Stimulated activated CD4-positive, alpha-beta T cell treated with anti-CD3 and anti-CD28 coated beads, Interleukin-2, amount 100 ng/mL, for 48 hours (primary cell): ENCODE measurements at places on chromosomes 3 and 15.
A peak's percentile ranks its signal among the peaks of the same experiment; 100 is the strongest.

- peak; percentile 22 for DNase-seq
Measured at GRCh38 chr15:43828061-43828657, 1.4 kb downstream of the WDR76 start.

DNA sequence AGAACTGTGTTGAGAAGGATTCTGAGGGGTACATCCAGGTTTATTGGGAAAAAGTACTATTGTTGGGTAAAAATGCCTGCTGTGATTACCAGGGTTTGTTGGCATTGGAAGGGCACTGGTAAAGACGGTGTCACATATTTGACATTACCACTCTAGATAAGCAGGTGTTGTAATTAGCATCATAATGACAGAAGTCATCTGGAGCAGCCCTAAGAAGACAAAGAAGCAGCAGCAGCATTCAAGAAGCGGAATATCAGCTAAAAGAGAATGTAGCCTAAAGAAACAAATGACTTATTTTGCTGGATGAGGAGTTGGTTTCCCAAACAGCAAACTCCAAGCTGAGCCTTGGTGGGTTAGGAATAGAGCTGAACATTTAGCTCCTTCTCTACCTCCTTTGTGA, 30.5 kb upstream of the ZFAND6 start:
- DNase-seq, result no peak

- DNase-seq, result no peak
Measured at GRCh38 chr3:47515864-47516319, 2.4 kb upstream of the ELP6 start.

GRCh38 chr3:148535001-148535400, 162.7 kb upstream of the AGTR1 start:
- DNase-seq, result no peak

DNA sequence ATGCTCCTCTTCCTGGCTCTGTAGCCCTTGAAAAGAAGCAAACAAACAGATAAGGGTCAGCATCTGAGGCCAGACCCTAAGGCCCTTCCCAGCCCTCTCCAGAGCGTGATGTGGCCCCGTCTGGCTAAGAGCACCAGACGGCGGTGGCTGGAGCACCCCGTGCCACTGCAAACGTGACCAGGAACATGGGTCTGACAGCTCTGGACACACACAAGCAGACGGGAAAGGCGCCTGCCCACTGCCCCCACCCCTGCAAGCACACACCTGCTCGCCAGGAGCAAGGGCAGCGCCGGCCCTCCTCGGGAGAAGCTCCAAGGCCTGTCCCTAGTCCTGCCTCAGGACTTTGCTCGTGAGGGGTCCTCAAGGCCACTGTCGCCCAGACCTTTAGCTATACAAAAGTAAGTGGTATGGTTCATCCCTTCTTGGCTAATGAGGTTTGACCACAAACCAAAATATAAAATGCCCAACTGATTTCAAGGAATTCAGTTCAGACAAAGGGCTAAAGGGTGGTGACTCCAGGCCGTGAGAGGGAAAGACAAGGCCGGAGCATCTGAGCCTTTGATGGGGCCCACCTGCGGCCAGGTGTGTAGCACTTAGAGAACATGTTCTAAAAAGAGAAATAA, 90.4 kb downstream of the XXYLT1 start:
- DNase-seq, result no peak

DNA sequence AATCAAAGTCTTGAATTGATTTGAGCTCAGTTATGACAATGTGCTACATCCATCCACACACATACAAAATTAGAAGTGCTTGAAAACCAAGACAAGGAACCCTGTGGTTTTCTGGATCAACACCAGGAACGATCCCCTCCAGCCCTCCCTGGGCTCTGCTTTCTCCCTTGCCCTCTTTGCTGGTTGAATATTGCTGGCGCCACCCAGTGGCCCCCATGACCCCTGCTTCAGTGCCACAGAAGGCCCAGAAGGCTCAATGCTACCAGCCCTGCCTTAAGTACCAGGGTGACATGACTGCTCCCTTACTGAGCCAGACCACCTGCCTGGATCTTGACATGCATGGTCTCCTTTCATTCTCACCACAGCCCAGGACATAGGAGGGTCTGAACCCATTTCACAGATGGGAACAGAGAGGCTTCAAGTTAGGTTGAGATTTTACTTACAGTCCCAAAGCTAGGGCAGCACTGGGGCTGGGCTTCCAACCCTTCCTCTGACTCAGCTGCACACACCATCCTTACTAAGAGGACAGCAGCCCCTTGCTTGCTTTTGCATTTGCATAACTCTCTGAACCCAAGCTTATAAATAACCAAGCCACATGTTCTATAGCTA, 15.0 kb downstream of the IL12A start:
- peak; percentile 25 for DNase-seq

DNA sequence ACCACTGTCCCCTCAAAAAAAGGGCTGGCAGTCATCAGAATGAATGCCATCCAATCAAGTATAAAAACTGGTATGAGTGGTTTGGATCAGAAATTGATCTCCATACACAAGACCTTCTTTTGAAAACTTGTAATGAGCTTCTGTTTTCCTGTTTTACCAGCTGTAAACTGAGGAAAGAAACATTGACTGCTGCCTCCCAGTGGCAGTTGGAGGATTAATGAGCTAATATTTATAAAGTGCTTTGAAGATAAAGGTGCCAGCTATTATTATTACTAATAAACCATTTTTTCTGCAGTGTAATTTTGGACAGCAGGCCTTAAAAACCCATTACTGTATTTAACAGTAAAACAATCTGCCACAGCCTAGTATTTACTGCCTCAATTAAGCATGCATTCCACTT, 11.4 kb downstream of the CHL1 start:
- no peak for DNase-seq

DNA sequence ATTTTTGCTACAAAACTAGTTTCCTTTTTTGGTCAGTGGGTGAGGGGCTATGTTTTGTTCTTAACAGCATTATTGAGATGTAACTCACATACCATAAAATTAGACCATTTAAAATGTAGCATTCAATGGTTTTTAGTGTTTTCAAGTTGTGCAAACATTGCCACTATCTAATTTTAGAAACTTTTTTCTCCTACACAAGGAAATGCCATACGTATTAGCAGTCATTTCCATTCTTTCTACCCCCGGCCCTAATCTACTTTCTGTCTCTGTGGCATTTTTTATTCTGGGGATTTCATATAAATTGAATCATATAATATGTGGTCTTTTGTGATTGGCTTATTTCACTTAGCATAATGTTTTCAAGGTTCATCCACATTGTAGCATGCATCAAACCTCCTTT, 55.0 kb upstream of the TIPARP start:
- no peak for DNase-seq

- no peak for DNase-seq
Measured at GRCh38 chr3:183259621-183260020, 6.6 kb downstream of the B3GNT5 start.

- DNase-seq, result no peak
Measured at GRCh38 chr3:169556909-169557308, 106.6 kb downstream of the MECOM start.

DNA sequence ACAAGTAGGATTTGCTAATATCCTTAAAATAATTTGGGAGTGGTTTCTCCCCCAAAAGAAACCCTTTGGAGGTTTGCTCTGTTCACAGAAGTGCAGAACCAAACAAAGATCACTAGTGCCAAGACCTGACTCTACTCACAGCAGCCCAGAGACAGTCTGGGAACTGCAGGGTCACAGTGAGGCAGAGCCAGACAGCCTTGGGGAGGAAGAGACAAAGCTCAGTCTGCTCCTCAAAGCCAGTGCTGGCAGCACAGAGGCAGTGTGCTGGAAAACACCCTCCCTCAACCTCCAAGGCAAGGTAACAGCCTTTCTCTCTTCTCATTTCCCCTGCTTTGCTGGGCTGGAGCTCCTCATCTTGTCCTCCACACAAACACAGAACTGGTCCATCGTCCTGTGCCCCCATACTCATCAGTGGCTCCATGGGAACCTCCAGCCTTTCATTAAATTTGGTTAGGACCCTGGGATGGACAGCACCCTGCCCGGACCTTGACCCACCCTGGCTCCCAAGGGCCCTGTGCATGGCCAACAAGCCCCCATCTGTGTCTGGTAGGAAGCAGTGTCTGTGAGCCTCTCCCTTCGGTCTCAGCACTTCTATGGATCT, 12.6 kb downstream of the RAB6B start:
- no peak for DNase-seq

GRCh38 chr3:67540198-67540894, 114.1 kb downstream of the SUCLG2 start:
- no peak for DNase-seq

GRCh38 chr3:76310667-76311066, 525.3 kb upstream of the ZNF717 start:
- no peak for DNase-seq

DNA sequence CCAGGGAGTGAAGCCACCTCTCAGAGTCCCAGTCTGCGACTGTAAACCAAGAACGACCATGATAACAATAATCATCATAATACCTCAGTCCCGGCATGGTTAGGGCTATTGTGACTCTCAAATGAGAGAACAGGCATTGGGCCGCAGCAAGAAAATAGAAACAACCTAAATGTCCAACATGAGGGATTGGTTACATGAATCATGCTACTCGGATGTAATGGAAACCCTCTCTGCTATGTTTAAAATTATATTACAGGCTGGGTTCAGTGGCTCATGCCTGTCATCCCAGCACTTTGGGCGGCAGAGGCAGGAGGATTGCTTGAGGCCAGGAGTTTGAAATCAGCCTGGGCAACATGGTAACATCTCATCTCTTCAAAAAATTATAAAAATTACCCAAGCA, 2.8 kb downstream of the CPN2 start:
- no peak for DNase-seq

GRCh38 chr3:50268703-50269451, at the start of gene SEMA3B:
TSS of gene SEMA3B (plus strand) at chr3:50269147. CDS start at chr3:50269241, 94 bp downstream.
- DNase-seq, result no peak

DNA sequence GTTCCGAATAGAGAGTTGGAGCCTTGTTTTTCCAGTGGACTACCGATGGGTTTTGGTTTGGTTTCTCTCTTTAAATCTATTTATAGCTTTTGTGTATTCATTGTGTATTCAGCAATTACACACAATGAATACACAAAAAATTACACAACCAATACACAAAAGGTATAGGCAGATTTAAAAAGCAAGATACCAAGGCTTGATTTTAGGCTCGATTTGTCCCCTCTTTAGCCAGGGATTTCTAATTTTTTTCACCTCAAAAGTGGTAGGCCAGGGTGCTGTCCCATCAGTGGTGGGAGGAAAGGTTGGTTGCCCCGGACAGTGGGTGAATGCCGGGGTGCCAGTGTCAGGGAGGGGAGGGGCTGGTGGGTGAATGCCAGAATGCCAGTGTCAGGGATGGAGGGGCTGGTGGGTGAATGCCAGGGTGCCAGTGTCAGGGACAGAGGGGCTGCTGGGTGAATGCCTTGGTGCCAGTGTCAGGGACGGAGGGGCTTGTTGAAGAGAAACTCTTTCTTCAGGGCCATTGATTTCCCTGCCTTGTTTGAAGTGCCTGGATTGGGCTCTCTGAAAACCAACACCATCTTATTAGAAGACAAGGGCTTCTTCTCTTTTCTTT, 186.2 kb downstream of the GOLGA6L6 start:
- DNase-seq, result no peak

GRCh38 chr15:96693990-96694517, 363.6 kb downstream of the NR2F2 start:
- no peak for DNase-seq

- no peak for DNase-seq
Measured at GRCh38 chr15:59420986-59421618, 16.9 kb upstream of the FAM81A start.

DNA sequence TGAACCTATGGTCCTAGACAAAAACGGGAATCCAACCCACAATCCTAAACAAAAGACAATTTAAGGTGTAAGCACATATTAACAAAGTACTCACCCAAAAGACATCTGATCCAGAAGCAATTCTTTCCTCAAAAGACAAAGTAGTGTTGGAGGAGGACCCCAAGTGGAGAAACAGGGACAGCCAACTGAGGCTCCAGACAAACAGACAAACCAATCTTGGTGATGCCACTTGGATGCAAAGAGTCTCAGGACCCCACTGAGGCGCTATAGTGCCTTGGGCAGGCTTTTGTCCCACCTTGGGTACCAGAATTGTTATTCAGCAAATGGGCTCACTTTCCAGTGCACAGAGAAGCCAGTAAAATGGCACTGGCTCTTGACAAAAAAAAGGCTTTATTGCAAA, 613.8 kb downstream of the DIPK2A start:
- no peak for DNase-seq

DNA sequence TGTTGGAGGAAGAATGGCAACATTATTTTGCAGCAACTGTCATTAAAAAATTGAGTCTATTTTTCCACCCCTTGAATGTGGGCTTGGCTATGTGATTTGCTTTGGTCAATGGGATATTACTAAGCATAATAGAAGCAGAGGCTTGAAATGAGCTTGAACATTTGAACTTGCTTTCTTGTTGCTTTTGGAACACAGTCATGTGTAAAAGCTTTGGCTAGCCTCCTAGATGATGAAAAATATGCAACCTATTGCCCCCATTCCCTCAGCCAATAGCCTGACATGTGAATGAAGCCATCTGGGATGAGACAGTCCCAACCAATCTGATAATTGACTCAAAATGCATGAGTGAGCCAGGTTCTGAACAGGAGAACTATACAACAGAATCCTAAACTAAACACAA, 78.4 kb downstream of the PLSCR2 start:
- DNase-seq, result no peak

DNA sequence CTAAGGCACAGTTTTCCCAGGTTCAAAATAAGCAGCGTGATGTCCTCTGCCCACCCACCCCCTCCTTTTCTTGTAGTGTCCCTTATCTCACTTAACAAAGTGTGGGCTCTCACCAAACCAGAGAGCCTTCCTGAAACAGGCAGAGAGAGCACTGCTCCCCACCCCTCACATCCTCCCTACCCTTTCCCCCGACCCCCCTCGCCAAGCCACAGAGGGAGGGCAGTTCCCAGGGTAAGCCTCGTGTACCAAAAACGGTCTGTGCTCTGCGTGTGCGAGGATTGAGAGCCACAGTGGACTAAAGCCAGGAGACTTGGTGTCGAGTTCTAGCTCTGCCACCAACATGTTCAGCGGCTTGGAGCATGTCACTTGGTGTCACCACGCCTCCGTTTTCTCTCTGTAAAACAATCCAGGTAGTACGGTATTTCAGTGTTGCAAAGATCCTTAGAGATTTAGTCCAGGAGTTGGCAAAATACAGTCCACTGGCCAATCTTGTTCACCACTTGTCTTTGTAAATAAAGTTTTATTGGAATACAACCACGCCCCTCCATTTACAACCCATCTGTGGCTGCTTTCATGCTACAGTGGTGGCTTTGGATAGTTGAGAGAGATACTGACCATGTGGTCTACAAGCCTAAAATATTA, 249.9 kb downstream of the OPA1 start:
- no peak for DNase-seq
